ENCODE measurements at places on chromosomes 13 and 19.

DNA sequence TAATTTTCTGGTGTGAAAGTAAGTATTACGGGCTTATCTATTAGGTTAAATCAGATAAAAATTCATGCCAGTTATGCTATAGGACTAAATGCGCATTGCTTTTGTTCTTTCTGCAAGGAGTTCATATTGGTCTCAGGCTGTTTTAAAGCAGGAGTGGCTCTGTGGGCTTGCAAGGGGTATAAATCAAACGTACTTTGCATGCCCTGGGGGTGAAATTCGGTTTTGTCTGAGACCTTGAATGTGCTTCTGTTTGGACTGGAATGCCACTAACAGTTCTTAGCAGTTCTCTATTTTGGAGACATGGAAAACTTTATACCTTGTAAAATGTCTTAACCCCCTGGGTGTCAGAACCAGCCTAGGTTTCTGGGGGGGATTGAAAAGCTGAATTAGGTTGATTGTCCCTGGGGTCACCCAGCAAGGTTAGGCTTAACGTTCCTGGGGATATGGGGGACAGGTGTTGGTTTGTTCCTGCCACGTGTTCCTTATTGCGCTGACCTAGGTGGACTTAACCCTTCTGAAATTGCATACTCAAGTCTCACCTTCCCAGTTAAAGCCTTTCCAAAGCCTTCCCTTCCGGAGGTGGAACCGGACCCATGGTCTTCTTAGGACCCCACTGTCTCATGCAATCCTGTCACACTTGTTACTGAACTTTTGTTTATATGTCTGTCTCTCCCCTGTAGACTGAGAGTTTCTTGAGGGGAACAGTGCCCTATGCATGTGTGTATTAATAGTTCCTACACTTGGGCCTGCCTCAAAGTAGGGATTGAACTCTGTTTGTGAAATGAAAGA lies 182.2 kb downstream of the LMO7 start:
- no peak for DNase-seq

- no peak for DNase-seq
Observed at GRCh38 chr13:113835461-113836270, 28.2 kb downstream of the GAS6 start.

DNA sequence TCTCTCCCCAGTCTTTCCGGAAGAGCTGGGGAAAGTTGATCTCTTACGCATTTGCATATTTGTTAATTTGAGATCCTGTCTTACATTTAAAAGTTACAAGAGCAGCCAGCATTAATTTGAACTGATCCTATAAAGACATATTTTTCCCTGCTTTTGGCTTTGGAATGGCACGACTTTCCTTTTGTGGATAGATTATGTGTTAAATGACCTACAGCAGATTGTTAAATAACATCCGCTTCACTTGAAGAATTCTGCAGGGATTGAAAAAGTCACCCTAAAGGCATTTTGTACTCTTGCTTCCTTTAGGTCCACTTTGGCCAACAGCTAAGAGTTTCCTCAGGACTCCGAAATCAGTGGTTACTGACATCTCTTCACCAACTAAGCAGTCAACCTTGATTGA lies 334.0 kb downstream of the TBC1D4 start:
- no peak for DNase-seq

GRCh38 chr13:50215399-50215798 lies 200.2 kb downstream of the KCNRG start:
- no peak for DNase-seq

All from T-helper 9 cell (primary cell).